G401 (cell line): ENCODE measurements at places on chromosomes 16 and 17. TPM values are rescaled to one million over a fixed set of nuclear protein-coding genes. Genes with fewer than 3 reads are reported as not detected.

Gene ESRP2
- total RNA-seq = 0.10 TPM in 1 of 2 replicates, not detected in the other

Gene KRTAP2-2
- not detected in 2 replicates for total RNA-seq

Gene SLC13A2
- total RNA-seq = not detected in 2 replicates

Gene SMARCD2
- 128 and 144 TPM in 2 replicates for total RNA-seq

Gene CSH1
- not detected in 2 replicates for total RNA-seq

Gene COX6A2
- total RNA-seq = not detected in 2 replicates

Gene SPECC1
- total RNA-seq = 0.49 TPM in 1 of 2 replicates, not detected in the other

Gene OMG
- total RNA-seq = 8.2 TPM in 1 of 2 replicates, not detected in the other

Gene TEKT5
- total RNA-seq = not detected in 2 replicates

Gene CCDC47
- total RNA-seq = 32.4 and 52.8 TPM in 2 replicates

Gene OTOP2
- total RNA-seq = not detected in 2 replicates

Gene KRTAP4-5
- not detected in 2 replicates for total RNA-seq

Gene TEKT1
- total RNA-seq = not detected in 2 replicates

Gene CYGB
- total RNA-seq = 3.1 and 3.3 TPM in 2 replicates

Gene SNF8
- total RNA-seq = 206 and 275 TPM in 2 replicates

Gene C17orf67
- total RNA-seq = 0.51 and 1.7 TPM in 2 replicates
